Ovary (tissue), 10 donors: ENCODE measurements at places on chromosomes 5 and 9. TPM values are rescaled to one million over a fixed set of nuclear protein-coding genes. Genes with fewer than 3 reads are reported as not detected.

The HRH2 gene
- 1.4 TPM for total RNA-seq

DNA sequence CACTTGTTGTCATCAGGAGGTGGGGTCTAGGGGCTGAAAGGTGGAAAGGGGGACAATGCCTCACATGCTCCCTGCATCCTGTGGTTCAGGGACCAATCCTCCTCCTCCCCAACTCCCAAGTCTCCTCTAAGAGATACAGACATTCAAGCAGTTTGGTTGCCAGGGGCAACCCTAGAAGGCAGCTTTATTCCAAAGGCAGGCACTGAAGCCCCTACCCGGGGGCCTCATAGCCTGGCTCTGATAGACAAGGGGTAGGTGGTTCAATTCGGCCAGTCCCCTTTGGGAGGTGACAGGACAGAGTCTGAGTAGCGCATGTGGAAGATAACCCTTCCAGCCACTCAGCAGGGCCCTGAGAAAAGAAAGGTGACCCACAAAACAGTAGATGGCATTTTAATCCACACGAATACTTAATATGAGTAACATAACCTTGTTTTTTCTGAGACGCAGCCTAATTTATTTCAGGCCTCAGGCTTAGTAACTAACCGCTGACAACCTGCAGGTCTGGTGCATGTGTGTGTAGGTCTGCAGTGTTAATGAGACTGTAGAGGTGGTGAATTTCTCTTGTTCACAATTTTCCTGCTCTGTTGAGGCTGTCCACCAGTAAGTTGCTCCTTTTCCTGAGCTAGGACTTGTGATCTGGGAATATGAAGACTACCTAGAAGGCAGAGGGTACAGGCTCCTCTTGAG, 31.3 kb upstream of the HSPA9 start:
- DNase-seq, result no peak

GRCh38 chr9:136351252-136351800, 12.2 kb downstream of the DNLZ start:
- DNase-seq, result no peak

- DNase-seq, result no peak
Measured at GRCh38 chr5:159345336-159345735, 15.0 kb upstream of the IL12B start.

The CER1 gene
- not detected for total RNA-seq

DNA sequence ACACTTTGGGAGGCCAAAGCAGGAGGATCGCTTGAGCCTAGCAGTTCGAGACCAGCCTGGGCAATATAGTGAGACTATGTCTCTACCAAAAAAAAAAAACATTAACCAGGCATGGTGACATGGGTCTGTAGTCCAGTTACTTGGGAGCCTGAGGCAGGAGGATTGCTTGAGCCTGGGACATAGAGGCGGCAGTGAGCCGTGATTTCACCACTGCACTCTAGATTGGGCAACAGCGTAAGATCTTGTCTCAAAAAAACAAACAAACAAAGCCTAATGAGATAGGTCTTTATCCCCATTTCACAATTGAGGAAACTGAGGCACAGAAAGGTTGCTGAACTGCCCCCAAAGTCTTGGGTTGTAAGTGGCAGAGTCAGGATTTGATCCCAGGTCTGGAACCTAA, 70.5 kb upstream of the RAD23B start:
- DNase-seq, result no peak

DNA sequence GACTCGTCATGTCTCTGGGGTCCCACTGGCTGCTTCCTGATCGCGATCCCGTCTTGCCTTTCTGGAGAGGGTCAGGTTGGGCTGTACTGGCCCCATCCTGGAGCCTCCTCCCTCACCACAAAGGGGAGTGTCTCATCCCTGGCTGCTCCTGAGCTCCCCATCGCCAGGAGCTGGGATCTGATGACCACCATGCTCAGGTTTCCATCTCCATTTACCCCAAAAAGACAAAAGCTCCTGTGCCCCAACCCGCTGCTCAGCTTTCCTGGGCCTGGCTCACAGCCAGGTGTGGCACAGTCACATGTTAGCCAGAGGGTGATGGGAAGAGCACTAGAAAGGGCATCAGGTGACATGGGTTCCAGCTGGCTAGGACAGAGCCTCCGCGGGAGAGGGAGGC, 47.3 kb upstream of the CDKN2AIPNL start:
- no peak for DNase-seq

DNA sequence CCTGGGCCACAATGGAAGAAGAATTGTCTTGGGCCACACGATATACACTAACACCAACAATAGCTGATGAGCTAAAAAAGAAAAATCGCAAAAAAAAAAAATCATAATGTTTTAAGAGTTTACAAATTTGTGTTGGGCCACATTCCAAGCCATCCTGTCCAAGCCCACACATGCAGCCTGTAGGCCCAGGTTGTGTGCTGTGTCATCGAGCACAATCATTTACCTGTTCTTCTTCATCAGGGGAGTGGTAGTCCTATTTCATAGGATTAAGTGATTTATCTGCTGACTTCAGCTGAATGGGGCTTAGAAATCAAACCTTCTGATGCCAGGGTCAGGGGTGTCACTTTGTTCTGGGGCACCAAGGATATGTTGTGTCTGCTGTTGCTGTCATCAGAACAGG, 44.6 kb upstream of the ELL2 start:
- DNase-seq, result no peak

- DNase-seq, result no peak
Measured at GRCh38 chr9:18429070-18429469, 44.9 kb upstream of the ADAMTSL1 start.

- DNase-seq, result no peak
Measured at GRCh38 chr5:147467973-147468508, 41.8 kb downstream of the DPYSL3 start.

The MARCOL gene
- total RNA-seq, result 0.72 TPM

GRCh38 chr9:76366275-76366674, 28.0 kb downstream of the RFK start:
- no peak for DNase-seq

- DNase-seq, result no peak
Measured at GRCh38 chr5:44332285-44332971, 56.8 kb downstream of the FGF10 start.

DNA sequence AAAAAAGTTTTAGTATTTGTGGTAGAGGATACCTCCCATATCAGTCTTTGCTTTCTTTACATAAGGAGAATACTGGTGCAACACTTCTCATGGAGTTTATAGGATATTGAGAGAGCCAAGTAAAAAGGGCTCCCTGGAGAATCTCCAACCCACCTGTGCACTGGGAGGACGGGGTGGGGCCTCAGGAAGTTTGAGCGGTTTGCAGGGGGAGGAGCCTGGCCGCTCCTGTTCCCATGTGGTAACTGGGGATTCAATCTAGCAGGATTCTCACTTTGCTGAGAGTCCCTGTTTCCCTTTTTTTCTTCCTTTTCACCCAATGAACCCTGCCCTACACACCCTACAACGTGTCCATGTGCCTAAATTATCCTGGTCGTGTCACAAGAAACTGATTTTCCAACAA, 82.8 kb downstream of the APTX start:
- no peak for DNase-seq

GRCh38 chr9:88396836-88397577, 8.8 kb downstream of the SPIN1 start:
- no peak for DNase-seq

GRCh38 chr9:86909388-86909787, 37.9 kb downstream of the GAS1 start:
- DNase-seq, result no peak

DNA sequence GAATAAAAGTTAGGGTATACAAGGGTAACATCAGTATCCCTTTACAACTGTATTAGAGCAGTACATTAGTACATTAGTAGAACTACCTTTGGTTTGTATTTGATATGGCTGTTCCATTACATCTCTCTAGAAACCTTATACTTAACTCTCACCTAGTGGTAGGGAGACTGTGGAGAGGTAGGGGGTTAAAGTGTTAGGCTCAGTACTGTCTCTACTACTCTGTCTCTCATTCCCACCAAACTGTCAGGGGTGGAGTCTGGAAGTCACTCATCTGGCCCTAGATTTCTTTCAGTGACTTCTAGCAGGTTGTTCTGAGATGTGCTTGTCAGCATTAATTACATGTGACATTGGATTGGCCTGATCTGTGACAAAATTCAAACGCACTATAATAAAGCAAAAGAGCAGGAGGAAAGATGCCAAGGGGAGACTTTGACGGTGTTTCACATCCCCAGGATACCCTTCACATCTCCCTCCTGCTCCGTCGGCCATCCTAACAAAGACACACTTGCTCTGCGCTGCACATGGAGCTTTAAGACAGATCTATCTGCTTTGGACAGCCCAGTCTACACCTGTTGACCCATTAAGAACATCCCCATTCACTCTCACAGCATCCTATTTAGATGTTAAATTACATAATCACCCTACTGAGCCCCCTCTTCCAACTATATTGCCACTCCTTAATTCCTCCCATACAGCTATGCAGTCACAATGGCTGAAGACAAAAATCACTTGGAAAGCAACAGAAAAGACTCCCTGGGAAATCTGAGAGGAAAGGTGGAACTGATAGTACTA, 1043.0 kb upstream of the DMAC1 start:
- DNase-seq, result no peak

DNA sequence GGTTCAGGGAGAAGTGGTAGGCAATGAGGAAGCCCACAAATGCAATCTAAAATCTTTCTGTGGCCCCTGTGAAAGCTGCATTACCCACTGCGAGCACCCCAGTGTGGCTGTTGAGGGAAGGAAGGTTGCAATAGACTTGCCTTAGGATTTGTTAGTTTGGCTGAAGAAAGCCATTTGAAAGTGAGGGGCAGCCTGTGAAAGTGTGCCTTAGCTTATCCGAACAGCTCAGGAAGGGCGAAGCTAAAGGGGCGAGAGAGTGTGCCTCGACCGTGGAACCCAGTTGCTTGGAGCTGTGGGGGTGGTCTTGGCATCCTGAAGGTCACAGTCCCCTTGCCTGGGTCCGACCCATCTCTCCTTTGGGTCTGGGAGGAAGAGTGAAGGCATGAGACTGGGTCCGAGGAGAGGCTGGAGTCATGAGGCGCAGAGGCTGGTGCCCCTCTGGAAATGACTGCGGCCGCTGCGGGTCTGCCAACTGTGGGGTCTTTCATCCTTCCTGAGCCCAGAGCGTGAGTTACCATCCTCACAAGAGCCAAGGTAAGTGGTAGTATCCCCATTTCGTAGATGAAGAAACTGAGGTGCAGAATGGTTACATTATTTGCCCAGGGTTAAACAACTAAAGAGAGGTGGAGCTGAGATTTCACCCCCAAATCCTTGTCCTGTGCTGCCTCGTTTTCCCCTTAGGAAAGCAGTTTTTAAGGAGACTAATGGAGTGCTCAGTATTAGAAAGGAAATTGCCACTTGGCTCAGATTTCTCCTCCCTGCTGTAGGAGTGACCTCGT, 24.4 kb downstream of the SLC25A25 start:
- DNase-seq, result no peak

DNA sequence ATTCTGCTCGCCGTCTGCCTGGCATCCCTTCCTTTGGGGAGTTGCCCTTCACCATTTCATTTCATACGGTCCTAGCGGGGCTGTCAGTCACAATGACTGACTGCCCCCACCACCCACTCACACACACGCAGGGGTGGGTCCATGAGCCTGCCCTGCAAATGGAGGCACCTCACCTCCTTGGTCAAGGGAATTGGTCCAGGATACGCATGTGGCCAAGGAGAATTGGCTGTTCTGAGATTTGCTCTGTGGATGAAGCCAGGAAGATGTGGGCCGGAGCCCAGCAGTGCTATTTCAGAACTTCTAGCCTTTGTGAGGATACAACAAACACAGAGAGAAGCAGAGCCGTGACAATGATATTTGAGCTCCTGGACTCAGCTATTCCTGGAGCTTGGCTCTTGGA, 17.0 kb downstream of the C1QTNF2 start:
- DNase-seq, result no peak

DNA sequence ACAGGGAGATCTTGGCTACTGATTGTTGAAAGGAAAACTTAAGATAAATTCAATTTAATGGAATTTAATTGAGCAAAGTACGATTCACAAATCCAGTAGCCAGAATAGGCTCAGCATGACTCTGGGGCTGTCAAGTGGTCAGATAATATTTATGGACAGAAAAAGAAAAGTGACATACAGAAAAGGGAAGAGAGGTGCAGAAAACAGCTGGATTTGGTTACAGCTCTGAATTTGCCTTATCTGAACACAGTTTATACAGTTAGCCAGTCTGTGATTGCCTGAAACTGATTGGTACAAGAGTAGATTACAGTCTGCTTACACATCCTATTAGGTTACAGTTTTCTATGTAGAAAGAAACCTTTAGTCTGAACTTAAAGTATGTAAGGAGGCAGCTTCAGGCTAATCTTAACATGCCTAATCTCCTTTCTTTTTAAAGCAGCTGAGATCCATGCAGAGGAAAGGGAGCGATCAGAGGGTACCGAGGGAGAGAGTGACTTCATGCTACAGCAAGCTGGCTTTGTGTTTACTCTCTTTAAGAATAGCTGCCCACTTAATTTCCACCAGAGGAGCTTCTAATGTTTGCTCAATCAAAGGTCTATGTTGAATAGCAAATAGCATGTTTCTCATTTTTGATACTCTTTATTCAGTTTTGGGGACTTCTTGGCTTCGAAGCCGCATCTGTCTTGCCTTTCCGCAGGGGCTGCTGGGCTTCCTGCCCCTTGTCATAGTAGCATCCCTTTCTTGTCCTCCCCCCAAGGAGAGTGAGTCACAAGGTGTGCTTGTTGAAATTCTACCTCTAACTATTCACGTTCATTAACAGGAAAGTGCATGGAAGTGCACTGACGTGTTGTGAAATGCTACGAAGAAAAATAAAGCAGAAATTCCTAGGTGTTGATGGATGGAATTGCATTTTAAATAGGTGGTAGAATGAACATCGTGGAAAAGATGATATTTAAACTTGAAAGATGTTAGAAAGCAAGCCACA, 761.2 kb downstream of the TAF11L14 start:
- DNase-seq, result no peak

The PCSK1 gene
- total RNA-seq, result 2.3 TPM

The BASP1 gene
- 18.0 TPM for total RNA-seq

- DNase-seq, result no peak
Measured at GRCh38 chr9:109791747-109792146, 11.7 kb downstream of the PALM2AKAP2 start.

DNA sequence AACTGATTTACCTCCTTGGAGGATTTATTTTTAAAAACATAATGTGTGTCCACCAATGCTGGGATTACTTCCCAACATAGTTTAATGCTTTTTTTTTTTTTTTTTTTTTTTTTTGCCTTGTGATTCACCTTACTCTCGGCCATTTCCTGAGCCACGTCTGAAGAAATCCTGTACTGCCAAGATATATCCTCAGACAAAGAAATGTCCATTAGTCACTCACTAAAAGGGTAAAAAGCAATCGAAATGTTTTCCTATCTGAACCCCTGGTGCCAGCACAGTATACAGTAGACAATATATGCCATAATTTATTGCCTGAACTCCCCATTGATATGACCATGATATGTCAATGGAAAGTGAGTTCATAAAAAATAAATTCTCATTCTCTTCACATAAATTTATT, 344.1 kb downstream of the BNC2 start:
- no peak for DNase-seq
